ENCODE measurements at places on chromosomes 5 and 9.

DNA sequence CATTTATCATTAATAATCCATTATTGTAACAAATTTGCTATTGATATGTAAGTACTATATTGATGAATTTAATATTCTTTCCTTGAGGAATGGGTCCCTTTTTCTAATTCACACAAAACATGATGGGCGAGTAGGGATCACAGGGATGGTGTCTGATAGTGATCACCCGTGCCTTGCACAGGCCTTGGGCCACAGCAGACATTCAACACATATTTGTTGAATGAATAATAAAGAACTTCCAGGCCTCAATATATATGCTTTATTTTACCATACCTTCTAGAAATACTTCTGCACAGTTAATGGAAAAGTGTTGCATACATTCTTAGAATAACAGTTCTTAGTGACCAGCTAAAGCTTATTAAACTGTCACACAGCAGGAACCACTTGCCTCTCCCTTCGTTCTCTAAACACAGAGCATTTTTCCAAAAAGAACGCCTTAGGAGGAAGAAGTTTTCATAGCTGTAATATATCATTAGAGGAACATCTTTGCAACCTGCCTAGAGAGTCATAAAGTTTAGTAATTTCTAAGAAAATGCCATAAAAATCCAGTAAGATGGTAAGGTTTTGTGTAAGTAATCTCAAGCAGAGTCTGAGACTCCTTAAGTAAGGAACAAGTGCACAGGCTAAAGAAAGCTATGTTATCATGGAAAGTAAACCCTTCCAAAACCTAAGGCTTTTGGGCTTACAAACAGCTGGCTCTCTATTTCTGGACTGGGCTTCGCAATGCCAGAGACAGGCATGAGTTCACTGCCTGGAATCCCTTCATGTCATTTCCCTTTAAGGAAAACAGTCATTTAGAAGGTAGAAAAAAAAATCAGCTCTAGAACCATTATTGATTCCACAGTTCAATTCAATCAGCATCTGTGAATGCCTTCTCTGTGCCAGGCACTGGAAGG, 17.7 kb downstream of the TTLL11 start:
- no peak for DNase-seq

DNA sequence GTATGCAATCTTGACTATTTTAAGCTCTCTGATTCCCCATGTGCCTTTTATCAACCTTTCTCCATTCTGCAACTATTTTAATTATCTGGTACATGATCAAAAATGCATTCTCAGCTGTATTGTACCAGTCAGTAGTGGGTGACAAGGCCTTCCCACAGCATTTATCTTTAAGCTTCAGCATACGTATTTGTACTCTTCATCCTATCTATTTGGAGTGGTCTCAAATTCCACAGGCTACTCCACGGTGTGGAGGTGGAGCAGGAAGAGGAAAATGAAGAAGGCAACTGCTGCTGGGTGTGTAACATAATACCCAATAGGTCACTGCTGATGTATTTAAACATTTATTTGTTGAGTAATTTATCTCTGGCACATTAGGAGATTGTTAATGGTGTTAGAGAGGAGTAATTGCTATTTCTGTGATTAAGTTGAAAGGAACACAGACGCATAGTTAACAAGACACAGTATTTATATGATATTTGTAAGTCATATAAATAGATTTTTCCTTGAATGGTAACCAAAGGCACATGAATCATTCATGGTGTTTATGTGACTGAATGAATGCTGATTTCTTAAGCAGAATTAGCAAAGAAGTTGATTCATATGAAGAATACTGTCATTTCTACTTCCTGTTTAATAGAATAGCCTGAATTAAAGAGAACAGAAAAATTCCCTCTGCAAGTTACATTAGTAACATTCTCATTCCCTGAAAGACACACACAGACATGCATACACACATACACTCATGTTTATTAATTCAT, 153.8 kb upstream of the NR3C1 start:
- peak; percentile 63 for DNase-seq

GRCh38 chr9:96493757-96494156, 43.8 kb downstream of the HABP4 start:
- DNase-seq = no peak

DNA sequence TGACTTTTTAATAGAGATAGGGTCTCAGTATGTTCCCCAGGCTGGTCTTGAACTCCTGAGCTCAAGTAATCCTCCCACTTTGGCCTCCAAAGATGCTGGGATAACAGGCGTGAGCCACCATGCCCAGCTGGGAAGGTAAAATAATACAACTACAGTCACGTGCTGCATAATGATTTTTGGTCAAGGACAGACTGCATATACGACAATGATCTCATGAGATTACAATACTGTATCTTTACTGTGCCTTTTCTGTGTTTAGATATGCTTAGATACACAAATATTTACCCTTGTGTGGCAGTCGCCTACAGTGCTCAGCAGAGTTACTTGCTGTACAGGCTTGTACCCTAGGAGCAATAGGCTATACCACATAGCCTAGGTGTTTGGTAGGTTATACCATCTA, 14.2 kb upstream of the IRF1 start:
- DNase-seq = no peak

- DNase-seq = no peak
These were observed 315.0 kb upstream of the PIK3R1 start for GRCh38 chr5:67900514-67900913.

DNA sequence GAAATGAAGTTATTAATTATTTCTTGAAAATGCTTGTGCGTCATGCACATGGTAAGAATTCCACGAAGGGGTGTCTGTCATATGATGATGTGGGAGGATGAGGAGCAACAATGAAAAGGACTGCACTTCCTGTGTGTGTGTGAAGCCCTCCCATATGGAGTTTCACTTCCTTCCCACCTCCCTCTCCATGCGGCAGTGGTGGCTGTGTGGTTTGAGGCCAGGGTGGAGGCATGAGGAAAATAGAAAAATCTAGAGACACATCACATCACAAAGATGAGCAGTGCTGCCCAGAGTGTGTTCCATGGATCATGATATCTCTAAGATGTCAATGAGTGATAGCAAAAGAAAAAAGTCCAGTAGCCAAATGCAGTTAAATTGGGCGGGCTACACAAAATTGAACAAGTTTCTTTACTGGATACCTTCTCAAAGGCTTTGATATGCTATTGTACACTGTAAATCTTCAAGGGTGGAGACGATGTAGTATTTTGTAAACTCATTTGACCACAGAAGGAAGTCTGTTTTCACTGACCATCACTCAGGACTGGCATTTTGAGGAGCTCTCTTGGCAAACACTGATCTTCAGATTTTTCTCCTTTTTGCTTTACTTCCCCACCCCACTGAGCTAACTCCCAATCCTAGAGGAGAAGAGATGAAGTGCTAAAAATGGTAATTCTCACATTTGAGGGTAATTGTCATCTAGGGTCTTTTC, 55.7 kb upstream of the EQTN start:
- no peak for DNase-seq

- DNase-seq = no peak
These were observed 53.8 kb downstream of the PDZD2 start for GRCh38 chr5:31692561-31693221.

GRCh38 chr9:111969061-111969460, 72.4 kb downstream of the UGCG start:
- DNase-seq = no peak

- DNase-seq = no peak
These were observed 16.5 kb upstream of the SPINK14 start for GRCh38 chr5:148151872-148152271.

GRCh38 chr9:88651682-88652633, 117.0 kb downstream of the NXNL2 start:
- DNase-seq = peak; percentile 94

- DNase-seq = no peak
These were observed 68.5 kb downstream of the FOXD1 start for GRCh38 chr5:73380041-73380440.

GRCh38 chr9:1271367-1271766, 221.2 kb downstream of the DMRT2 start:
- DNase-seq = no peak

- DNase-seq = no peak
These were observed 35.5 kb downstream of the ARHGEF37 start for GRCh38 chr5:149616727-149617285.

DNA sequence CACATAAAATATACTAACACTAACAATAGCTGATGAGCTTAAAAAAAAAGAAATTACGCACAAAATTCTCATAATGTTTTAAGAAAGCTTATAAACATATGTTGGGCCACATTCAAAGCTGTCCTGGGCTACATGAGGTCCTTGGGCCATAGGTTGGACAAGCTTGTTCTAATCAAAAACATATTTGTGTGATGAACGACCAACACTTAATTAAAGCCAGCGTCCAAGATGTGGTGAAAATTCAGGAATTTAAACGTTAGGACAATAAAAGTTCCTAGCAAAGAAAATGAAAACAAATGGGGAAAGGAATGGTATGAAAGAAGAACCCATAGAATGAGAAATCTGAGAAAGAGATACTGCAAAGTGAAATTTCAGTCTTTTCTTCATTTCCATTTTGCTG, 429.6 kb upstream of the DMAC1 start:
- DNase-seq = no peak

DNA sequence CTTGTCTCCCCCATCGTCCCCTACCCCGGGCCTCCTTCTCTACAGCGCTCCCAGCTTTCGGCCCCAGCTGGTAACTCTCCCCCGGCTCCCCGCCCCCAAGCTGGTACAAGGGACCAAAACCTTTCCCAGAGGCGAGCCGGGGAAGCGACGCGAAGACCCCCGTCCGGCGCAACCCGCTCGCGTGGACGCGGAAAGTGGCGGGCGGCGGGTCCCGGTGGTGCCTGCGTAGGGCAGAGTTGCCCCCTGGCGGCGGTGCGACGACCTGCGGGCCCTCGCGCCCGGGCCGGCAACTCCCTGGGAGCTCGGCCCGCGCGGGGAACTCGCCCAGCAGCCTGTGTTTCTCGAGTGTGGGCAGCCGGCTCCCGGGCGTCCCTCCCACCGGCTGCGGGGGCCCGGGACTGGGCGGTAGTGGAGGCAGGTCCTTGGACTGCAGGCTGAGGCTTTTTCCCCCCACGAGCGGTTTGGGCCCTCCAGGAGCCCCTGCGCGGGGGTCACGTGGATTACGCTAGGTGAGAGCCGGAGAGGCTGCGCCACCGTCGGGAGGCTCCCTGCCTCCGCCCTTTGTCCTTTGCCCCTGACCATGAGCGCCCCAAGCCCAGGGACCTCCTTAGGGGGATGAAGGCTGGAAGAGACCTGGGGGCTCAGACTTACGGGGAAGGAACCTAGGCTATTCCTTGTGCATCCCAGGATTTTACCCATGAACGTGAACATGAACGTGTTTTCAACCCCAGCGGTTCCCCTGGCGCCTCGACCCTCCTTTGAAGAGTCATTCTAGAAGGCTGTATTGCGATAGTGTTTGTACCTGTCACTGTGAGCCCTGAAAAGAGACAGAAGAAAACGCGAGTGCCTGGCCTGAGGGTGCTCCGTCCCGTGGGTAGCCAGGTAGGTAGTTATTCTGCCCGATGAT, 2.9 kb upstream of the FOXD1 start:
- no peak for DNase-seq

DNA sequence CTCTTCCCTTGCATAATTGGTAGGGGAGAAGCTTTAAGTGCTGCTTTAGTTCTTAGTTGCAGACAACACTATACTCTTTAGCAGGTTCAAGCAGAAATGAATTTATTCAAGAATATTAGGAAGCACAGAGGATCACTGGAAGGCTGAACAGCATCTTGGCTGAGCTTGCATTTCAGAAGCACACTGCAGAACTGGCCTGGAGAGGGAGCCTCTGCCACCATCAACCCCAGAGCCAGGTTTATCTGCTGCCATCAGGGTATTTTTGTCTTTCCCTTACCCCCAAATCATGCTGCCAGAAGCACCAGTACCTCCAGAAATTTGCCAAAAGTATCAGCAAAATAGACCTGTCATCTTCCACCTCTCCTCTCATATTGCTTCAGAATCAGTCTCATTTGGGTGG, 440.7 kb downstream of the DMAC1 start:
- no peak for DNase-seq

GRCh38 chr9:70574151-70574837, 159.8 kb upstream of the KLF9 start:
- no peak for DNase-seq

GRCh38 chr5:143174714-143175398, 228.6 kb downstream of the NR3C1 start:
- no peak for DNase-seq

All from AG04450 (cell line).